ENCODE measurements at places on chromosomes 13 and 19.

DNA sequence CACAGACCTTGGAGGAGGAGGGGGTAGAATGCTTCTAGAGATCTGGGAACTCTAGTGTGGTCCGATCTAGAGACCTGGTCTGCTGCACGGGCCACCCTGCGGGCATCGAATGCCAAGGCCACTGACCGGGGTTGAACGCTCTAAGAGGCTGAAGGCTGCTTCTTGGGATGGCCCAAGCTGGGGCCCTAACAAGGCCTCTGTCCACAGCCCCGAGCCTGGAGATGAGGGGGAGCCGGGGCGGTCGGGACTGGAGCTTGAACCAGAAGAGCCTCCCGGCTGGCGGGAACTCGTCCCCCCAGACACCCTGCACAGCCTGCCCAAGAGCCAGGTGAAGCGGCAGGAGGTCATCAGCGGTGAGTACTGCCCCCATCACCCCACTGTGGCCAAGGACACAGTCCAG lies 15.3 kb downstream of the ARHGEF1 start:
- no peaks in the 10 kb centered on the region for H3K36me3 ChIP-seq
- H3K27ac ChIP-seq, result no peak overlapping the region

- no peak overlapping the region for H3K27ac ChIP-seq
- H3K4me3 ChIP-seq, result no peak overlapping the region
- no peaks in the 10 kb centered on the region for H3K27me3 ChIP-seq
- H3K36me3 ChIP-seq, result peaks cover 33% of the 10 kb centered on the region
Observed at GRCh38 chr19:39483141-39483540, 2.5 kb downstream of the TIMM50 start.

GRCh38 chr19:40155749-40156265 lies 35.4 kb upstream of the MAP3K10 start:
- H3K4me3 ChIP-seq, result no peak overlapping the region
- H3K27me3 ChIP-seq, result no peaks in the 10 kb centered on the region
- H3K27ac ChIP-seq, result no peak overlapping the region
- no peaks in the 10 kb centered on the region for H3K4me1 ChIP-seq

DNA sequence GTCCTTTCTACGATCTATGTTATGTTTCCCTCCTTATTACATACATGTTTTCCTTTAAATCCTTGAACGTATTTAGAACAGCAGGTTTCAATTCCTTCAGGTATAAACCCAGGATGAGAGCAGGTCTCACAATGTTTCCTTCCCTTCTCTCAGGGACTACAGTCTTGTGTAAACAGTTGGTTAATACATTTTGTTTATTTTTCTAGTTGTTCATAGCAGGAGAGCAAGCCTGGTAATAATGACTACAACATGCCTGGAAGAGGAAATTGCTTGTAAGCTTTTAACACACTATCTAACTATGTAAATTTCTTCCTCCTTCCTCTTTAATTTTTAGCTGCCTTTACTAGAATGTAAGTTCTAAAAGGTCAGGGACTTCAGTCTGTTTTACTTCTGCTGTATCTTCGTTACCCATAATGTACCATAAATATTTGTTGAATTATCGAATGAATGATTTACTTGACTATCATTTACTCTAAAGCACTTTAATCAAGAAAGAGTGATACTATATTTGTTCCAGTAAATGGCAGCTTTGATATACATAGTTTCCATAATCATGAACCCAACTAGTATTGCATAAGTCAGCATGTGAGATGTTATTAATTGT lies 28.9 kb upstream of the TNFRSF19 start:
- DNase-seq, result no peak
- H3K4me1 ChIP-seq, result no peaks in the 10 kb centered on the region
- no peaks in the 10 kb centered on the region for H3K36me3 ChIP-seq
- H3K27me3 ChIP-seq, result no peaks in the 10 kb centered on the region
- H3K4me3 ChIP-seq, result no peak overlapping the region

- no peaks in the 10 kb centered on the region for H3K36me3 ChIP-seq
- H3K4me3 ChIP-seq, result no peak overlapping the region
- H3K4me1 ChIP-seq, result peaks cover 46% of the 10 kb centered on the region
- H3K27me3 ChIP-seq, result no peaks in the 10 kb centered on the region
- H3K27ac ChIP-seq, result no peak overlapping the region
- no peak for DNase-seq
Observed at GRCh38 chr19:16599655-16600346, 27.6 kb upstream of the SLC35E1 start.

- no peaks in the 10 kb centered on the region for H3K36me3 ChIP-seq
- H3K27ac ChIP-seq, result no peak overlapping the region
- no peak overlapping the region for H3K4me3 ChIP-seq
- no peaks in the 10 kb centered on the region for H3K4me1 ChIP-seq
Observed at GRCh38 chr13:41144576-41144975, 12.0 kb upstream of the KBTBD6 start.

- H3K27me3 ChIP-seq, result no peaks in the 10 kb centered on the region
- no peak within 1 kb of the TSS for H3K27ac ChIP-seq
- no peaks in the 10 kb centered on the region for H3K36me3 ChIP-seq
- H3K4me1 ChIP-seq, result peaks cover 14% of the 10 kb centered on the region
- H3K4me3 ChIP-seq, result peak within 1 kb of the TSS; percentile 41
Observed at GRCh38 chr19:47471733-47472457, at the start of gene SLC8A2. Gene SLC8A2 (minus strand): TSS chr19:47471893. CDS start chr19:47466403, 5,490 bp downstream.

- no peaks in the 10 kb centered on the region for H3K27me3 ChIP-seq
- H3K27ac ChIP-seq, result no peak overlapping the region
- no peak overlapping the region for H3K4me3 ChIP-seq
- H3K36me3 ChIP-seq, result no peaks in the 10 kb centered on the region
- H3K4me1 ChIP-seq, result no peaks in the 10 kb centered on the region
Observed at GRCh38 chr13:22311734-22312404, 641.0 kb downstream of the FGF9 start.

- H3K4me1 ChIP-seq, result peaks cover 14% of the 10 kb centered on the region
- peak overlapping the region; percentile 81 for H3K27ac ChIP-seq
- no peaks in the 10 kb centered on the region for H3K27me3 ChIP-seq
Observed at GRCh38 chr19:33905937-33906577, 109.4 kb downstream of the KCTD15 start.

DNA sequence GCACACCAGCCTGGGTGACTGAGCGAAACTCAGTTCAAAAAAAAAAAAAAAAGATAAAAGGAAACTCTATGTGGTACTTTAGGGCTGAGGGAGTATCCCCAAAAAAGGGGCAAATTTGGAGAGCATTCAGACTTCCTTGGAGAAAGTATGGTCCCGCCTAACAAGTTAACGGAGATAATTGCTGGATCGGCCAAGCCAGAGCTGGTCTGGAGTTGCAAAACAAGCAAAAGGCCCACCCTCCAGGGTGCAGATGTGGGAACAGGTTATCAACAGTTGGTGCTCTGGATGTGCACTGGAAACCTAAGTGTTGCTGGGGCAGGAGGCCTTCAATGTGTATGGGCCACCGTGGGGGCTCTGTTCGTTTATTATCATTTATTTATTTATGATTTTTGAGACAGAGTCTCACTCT lies 2.8 kb downstream of the IQCN start:
- H3K36me3 ChIP-seq, result no peaks in the 10 kb centered on the region
- H3K4me3 ChIP-seq, result no peak overlapping the region
- no peaks in the 10 kb centered on the region for H3K27me3 ChIP-seq
- H3K27ac ChIP-seq, result no peak overlapping the region
- no peak for DNase-seq

DNA sequence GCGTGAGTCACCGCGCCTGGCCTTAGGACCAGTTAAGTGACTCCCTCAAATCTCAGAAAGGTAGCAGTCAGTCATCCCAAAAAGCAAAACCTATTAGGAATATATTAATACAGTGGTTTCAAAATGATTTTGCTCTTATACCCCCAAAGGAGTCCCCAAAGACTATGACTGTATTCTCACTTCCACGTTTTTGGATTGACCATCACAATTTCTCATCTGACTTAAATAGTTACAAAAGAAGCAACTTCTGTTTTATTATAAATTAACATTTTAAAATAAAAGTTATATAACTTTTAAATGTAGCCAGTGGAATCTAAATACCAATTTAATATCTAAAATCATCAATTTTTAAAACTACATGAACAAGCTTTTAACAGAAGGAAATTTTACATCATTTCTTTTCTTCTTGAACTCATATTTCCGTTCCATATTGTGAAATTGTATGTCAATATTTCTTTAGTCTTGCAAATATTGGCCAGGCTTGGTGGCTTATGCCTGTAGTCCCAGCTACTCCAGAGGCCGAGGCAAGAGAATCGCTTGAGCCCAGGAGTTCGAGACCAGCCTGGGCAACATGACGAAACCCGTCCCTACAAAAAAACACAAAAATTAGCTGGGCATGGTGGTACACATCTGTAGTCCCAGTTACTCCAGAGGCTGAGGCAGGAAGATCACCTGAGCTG lies 1.5 kb upstream of the SPART start:
- H3K27ac ChIP-seq, result peak overlapping the region; percentile 98
- H3K27me3 ChIP-seq, result no peaks in the 10 kb centered on the region
- no peak overlapping the region for H3K4me3 ChIP-seq
- no peak for DNase-seq

DNA sequence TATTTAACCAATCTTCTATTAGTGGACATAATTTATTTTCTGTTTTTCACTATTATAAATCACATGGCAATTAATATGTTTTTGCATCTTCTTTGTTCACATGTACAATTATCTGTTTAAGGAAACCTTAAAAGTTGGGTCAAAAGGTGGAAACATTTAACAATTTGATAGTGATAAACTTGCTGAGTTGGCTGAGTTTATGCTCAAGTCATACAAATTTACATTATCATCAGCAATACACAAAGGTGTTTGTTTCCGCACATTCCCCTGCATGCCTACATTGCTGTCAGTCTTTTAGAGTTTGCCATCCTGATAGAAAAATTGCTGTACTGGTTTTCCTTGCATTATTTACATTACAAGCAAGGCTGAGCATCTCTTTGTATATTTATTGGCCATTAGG lies 139.5 kb downstream of the KCNRG start:
- no peak overlapping the region for H3K27ac ChIP-seq
- H3K36me3 ChIP-seq, result no peaks in the 10 kb centered on the region

- DNase-seq, result no peak
- H3K4me1 ChIP-seq, result peaks cover 33% of the 10 kb centered on the region
- no peak overlapping the region for H3K27ac ChIP-seq
- no peaks in the 10 kb centered on the region for H3K36me3 ChIP-seq
Observed at GRCh38 chr19:53864308-53864836, 3.3 kb upstream of the MYADM start.

DNA sequence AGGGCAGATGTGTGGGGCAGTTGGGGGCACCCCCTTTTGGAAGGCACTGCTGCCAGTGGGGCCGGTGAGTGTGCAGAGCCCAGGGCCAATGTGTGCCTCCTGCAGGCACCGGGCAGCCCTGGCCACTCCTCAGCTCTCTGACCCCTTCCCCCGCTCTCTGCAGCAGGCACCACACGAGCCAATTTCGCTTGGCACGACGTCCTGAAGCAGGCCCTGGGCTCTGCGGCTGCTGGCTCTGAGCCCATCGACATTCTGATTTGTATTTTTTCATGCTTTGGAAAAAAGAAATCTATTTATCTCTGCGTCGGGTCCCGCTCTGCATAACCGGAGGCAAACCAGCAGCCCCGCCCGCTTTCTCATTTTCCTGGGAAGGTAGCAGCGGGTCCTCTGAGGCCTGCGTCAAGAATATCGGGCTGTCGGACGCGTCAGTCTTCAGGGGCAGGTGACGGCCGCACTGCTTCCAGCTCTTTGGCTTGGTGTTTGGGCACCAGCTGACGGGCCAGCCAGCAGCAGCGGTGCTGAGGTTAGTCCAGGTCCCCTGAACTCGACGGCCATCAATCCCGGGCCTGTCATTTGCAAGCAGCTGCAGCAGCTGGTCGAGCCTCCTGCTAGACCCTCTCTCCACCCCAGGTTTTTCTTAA lies 134.3 kb downstream of the KDM4B start:
- no peaks in the 10 kb centered on the region for H3K27me3 ChIP-seq
- no peak for DNase-seq
- H3K36me3 ChIP-seq, result peaks cover 41% of the 10 kb centered on the region
- H3K4me1 ChIP-seq, result peaks cover 24% of the 10 kb centered on the region
- H3K27ac ChIP-seq, result no peak overlapping the region
- no peak overlapping the region for H3K4me3 ChIP-seq

DNA sequence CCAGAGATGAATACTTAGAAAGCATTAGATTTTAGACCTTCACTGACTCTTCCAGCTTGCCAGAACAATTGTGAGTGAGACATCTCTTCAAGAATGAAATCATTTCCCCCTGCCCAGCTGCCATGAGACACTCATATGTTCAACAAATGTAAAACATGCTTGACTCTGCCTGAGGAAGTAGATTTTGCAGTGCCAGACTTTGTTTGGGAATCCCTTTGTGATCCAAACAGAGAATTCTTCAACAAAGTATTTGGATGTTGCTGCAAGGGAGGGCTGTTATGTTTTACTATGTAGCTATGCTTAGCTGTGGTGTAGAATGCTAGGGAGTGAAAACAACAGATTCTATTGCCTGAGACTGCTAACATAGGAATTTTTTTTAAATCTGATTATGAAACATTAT lies 416.4 kb downstream of the DCT start:
- no peaks in the 10 kb centered on the region for H3K36me3 ChIP-seq
- no peak overlapping the region for H3K27ac ChIP-seq
- no peak overlapping the region for H3K4me3 ChIP-seq
- no peaks in the 10 kb centered on the region for H3K27me3 ChIP-seq
- no peak for DNase-seq
- H3K4me1 ChIP-seq, result peaks cover 9% of the 10 kb centered on the region

DNA sequence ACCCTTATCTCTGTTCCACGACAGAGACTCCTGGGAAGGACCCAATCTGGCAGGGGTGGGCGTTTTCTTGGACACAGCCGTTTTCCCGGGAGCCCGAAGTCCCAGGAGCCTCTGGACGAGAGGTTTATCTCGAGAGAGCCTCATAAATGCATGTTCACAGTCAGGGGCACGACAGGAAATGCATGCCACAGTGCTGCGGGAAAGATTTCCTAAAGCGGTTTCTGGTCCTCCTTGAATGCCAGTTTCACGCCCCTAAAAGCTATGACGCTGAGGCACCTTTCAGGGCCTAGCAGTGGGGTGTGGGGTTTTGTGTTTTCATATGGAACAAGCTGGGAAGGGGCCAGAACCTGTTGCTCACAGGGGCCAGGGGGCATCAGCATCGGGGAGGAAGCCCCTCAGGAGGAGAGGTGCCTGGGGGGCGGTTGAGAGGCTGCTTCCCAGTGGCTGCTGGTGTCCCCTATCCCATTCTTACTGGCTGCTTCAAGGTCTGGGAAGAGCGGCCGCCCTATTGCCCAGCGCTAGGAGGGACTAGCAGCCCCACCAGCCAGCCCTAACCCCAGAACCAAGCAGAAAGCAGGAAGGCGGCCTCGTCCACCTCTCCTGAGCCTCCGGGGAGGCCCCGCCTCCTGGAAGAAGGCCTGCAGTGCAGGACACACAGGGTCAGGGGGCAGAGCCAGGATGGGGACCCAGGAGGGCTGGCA lies 157.0 kb downstream of the KDM4B start:
- H3K36me3 ChIP-seq, result peaks cover 21% of the 10 kb centered on the region
- no peak overlapping the region for H3K27ac ChIP-seq
- no peak overlapping the region for H3K4me3 ChIP-seq
- DNase-seq, result no peak
- peaks cover 21% of the 10 kb centered on the region for H3K4me1 ChIP-seq

All from vagina (tissue), 2 donors.